ENCODE measurements at places on chromosomes 1 and 21. TPM values are rescaled to one million over a fixed set of nuclear protein-coding genes. Genes with fewer than 3 reads are reported as not detected.

DNA sequence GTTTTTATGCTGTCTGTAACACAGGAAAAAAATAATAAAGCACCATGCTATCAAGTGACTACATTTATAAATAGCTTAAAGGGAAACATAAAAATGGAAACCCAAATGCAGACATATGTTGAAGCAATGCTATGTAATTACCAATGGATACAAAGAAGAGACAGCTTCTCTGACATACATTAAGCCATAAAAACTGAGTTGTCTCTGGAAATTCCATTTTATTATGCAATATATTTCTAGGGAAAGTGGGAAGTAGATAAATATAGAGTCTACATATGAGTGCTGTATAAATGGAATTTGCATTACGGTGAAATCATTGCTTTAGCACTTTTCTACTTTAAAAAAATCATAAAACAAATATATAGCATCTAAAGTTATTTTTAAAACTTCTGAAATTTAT lies 135.2 kb upstream of the COL11A1 start:
- DNase-seq, result no peak

- peak; percentile 45 for DNase-seq
Measured at GRCh38 chr1:21935891-21936365, 1.2 kb downstream of the HSPG2 start.

GRCh38 chr1:98688110-98688739 lies 26.7 kb downstream of the SNX7 start:
- DNase-seq, result no peak

DNA sequence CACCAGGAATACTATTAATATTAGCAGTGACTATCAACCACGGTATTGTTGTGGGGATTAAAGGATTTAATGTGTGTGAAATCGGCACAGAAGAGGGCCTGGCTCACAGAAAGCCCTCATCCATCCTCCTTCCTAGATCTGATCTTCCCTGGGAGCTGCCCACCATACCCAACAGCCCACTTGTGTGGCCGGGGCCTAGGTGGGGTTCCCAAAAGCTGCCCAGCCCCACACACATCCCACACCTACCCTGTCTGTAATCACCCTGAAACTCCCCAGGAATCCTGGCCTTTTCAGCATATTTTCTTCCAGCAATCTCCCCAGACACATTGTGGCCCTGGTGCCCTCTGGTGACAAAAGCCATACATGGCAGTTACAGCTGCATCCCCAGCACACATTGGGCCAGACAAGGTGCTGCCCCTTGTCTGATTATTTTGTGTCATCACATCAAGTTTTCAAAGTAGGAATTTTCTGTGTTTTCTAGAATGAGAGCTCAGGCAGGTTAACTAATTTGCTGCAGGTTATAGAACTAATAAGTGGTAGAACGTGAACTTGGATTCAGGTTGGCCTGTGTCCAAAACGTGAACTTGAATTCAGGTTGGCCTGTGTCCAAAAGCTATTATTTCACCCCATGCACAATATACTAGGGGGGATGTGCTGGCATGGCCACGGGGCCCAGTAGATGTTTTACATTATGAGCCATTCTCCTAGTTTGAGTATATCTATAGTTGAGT lies 5.3 kb upstream of the SLC6A9 start:
- peak; percentile 85 for DNase-seq

GRCh38 chr1:40102896-40103295 lies 5.8 kb upstream of the PPT1 start:
- no peak for DNase-seq

DNA sequence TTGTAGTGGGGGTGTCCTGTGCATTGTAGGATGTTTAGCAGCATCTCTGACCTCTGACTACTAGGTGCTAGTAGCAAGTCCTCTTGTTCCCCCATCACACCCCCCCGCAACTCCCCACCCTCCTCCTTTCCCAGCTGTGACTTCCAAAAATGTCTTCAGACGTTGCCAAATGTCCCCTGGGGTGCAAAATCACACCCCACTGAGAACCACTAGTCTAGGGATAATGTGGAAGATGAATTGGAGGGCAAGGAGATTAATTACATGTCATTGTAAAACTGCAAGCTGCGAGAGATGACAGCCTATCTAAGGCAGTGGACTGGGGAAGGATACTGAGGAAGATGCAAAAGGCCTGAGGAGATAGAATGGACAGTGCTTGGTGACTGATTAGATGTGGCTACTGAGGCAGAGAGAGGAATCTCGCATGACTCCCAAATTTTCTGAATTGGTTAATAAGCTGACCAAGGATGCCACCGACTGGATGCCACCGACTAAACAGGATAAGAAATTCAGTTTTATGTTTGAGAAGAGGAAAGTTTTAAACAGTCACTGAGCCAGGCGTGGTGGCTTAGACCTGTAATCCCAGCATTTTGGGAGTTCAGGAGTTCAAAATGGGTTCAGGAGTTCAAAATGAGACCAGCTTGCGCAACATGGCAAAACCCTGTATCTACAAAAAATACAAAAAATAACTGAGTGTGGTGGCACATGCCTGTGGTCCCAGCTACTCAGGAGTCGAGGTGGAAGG lies 3.1 kb upstream of the JAK1 start:
- DNase-seq, result no peak

GRCh38 chr1:38964140-38964548 lies 22.5 kb upstream of the RHBDL2 start:
- peak; percentile 22 for DNase-seq

- peak; percentile 7 for DNase-seq
Measured at GRCh38 chr1:101137144-101138126, 99.4 kb upstream of the S1PR1 start.

DNA sequence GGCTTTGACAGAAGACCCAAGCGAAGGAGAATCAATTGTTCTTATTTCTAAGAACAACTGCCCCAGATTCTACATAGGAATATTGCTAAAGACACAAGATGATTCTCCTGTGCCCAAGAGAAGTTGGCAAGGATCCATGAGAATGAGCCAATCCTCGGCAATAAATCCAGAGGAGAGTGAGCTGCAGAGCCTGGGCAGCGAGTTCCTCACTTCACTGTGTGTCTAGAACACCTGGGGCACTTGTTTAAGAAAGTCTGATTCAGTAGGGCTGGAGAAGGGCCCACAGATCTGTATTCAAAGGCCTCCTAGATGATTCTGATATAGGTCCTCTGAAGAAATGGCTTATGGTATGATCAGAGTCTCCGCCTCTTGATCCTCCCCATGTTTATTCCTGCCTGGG lies 31.8 kb downstream of the GADD45A start:
- peak; percentile 98 for DNase-seq

DNA sequence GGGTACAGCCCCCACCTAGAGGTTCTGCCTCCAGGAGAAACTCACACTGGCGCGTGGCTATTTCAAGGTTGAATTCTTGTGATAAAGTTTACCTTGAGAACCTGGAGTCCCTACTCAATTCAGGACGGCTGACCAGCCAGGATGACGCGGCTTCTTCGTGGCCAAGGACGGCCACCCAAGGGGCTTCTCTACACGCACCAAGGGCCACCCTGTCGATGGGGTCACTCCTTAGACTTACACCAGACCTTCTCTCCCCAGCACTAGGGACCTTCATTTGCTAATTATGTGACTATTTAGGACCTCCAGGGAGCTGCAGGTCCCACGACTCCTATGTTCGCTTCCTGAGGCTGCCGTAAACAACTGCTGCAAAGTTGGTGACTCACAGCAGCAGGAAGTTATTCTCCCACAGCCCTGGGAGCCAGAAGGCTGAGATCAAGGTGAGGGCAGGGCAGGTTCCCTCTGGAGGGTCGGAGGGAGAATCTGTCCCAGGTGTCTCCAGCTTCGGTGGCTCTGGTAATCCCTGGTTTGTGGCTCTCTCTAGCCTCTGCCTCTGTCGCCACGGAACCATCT lies 135.9 kb downstream of the NPHP4 start:
- DNase-seq, result no peak

DNA sequence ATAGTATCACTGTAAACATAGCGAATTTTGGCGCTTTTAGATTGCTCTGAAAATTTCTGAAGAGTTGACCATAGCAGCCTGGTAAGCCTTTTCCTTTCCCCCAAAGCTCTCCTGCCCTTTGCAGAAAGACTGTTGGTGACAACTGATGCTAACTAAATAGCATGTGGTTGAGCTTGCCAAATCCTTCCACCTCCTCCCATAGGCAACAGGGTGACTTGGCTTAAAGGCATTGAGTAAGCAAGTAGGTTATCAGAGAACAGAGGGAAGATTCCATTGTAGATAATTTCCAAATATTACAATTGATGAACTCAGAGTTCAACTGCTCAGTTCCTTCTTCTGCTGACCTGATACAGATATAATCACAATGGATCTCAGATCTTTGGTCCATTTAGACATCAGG lies 19.9 kb upstream of the HMGCL start:
- no peak for DNase-seq

DNA sequence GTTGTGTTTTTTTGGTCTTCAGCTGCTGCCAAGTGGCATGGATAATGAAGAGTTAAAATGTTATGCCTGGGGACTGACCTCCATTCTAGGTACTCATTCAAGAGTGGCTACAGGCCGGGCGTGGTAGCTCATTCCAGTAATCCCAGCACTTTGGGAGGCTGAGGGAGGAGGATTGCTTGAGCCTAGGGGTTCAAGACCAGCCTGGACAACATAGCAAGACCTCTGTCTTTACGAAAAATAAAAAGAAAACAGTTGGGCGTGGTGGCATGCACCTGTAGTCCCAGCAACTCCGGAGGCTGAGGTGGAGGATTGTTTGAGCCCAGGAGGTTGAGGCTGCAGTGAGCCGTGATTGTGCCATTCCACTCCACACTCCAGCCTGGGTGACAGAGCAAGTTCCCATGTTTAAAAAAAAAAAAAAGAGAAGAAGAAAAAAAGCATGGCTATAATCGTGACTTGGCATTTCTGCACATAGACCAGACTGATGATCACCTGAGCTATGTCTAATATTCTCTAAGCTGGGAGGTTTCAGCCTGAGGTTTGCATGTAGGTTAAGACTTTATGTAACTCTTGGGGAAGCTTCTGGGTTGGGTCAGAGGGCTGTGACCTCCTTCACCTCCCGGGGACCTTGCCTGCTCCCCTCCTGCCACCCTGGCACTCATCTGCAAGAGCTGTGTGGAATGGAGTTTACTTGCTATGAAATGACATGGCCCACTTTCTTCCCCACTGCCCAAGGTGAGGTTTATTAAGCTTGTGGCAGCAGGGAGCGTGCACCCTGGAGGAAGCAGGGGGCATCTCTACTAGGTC lies 51.3 kb downstream of the DHRS3 start:
- no peak for DNase-seq

DNA sequence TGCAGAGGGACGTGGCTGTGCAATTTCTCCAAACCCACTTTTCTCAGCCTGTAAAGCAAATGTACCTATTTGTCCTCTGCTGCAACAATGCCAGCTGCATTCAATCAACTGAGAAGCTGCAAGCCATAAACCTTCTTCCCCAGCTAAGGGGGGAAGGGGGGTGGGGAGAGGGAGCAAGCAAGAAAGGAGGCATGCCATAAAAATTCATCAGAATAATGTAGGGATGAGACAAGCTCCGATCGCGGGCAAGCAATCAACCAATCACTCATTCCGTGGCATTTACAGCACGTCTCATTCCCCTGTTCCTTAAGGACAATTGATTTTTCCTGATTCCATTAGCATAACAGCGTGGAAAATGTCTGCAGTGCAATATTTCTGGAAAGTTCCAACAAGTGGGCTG lies 144.8 kb downstream of the DMRTA2 start:
- no peak for DNase-seq

S100A2 gene
- total RNA-seq, result 5,064 TPM

PPFIA4 gene
- 0.49 TPM for total RNA-seq

C1orf167 gene
- not detected for total RNA-seq

TLCD4 gene
- 1.9 TPM for total RNA-seq

TGFB2 gene
- 5.3 TPM for total RNA-seq

CNR2 gene
- total RNA-seq, result not detected

TRIM67 gene
- not detected for total RNA-seq

Measured in MCF 10A (cell line).